ENCODE measurements at places on chromosomes 4 and X. TPM values are rescaled to one million over a fixed set of nuclear protein-coding genes. Genes with fewer than 3 reads are reported as not detected.

DNA sequence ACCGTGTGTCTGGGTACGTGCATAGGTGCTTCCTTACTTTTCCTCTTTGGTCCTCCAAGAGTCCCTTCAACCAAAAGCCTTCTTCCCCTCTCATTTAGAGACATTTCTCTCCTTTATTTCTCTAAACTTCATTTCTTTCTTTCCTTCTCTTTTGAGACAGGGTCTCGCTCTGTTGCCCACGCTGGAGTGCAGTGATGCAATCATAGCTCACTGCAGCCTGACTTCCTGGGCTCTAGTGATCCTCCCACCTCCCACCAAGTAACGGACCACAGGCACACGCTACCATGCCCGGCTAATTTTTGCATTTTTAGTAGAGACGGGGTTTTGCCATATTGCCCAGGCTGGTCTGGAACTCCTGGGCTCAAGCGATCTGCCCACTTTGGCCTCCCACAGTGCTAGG lies 42.2 kb downstream of the ACOX3 start:
- DNase-seq = no peak

- no peak for DNase-seq
These were observed 37.1 kb downstream of the FSTL5 start for GRCh38 chr4:162126729-162127128.

DNA sequence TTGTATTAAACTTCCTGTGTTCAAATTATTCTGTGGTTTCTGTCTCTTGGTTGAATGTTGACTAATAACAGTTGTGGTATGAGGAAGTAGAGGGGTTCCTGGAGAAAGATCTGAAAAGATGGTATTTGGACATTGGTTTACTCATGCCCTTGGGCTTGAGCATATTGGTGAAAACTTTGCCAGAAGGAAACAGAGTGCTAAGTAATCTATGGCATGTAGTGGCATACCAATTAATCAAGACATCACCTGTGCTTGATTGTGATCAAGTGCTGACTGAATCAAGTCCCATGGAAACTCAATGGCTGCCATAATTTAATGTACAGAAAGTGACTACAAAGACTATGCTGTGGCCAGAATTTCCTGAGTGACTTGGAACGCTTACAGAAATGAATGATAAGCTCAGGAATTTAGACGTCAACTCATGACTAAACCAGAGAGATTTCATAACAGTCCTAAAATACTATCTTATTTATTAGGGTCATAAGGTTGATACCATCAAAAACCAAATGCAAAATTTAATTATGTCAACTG lies 2062.9 kb downstream of the ARAP2 start:
- no peak for DNase-seq

DNA sequence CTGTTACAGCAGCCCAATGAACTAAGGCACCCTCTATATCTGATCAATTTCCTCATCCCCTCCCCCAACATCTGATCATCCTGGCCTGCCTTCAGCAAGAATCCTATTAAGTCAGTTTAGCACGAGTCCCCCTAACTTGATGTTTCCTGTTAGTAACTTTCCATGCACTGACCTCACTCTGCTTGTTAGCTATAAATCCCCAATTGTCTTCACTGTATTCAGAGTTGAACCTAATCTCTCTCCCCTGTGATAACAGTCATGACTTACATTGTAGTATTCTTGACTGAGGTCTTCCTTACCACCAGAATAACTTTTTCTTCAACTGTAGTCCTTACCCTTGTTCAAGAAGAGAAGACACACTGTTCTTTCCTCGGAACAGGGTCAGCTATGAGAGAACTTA lies 8.5 kb downstream of the ANXA5 start:
- DNase-seq = no peak

DNA sequence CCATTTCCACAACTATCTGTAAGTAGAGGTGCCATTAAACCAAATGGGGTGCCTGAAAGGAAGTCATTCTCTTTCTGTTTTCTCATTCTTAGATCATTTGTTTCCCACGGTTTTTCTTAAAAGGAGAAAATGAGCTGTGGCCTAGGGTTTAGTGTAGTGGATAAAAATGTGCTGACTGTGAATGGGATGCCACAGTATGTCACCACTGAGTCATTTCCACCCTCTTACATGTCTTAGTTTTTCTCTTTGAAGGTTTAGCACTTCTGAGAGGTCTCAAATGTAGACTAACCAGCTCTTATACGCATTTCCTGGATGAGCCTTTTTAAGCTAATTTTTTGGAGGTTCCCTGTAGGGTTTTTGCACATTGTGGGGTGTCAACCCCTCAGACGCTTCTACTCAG lies 244.5 kb upstream of the SPANXN1 start:
- DNase-seq = no peak

DNA sequence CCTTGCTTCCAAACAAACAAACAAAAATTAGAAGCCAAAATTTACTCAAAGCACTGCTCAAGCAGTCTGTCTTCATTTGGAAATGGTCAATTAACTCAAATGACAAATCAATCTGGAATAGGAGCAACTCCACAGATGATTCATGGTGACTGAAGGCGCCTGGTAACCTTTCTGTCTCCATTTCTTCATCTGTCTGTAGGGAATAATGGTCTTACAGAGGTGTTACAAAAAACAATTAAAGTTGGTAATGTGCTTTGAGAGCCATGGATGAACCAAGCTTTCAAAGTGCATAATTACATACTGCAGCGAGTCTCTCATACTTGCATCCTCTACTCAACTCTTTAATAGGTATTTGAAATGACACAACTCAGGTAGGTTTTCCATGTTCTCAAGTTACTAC lies 38.3 kb upstream of the STAG2 start:
- DNase-seq = no peak

Gene C4orf36
- total RNA-seq = 0.49 TPM

- DNase-seq = peak; percentile 31
These were observed 27.2 kb upstream of the JAKMIP1 start for GRCh38 chr4:6227412-6228157.

Gene COL4A6
- 1.2 TPM for total RNA-seq

GRCh38 chr4:136277741-136278140 lies 1254.6 kb downstream of the PCDH18 start:
- DNase-seq = no peak

DNA sequence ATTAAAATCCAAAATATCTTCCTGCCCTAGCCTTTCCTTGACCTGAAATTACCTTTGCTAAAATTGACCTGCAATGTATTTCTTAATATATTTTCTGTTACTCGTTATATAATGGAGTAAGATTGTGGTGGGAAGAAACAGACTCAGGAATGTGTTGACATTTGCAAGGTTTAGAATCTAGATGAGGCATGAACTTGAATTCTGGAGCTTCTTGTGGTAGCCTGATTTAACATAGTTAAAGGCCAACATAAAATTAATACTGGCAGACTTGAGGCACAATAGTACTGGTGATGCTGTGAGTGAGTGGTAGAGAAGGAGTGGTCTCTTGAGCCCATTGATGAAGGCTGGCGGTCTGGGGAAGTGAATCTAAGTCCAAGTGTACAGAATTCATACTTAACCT lies 197.9 kb upstream of the SPRY1 start:
- DNase-seq = no peak

GRCh38 chrX:23952984-23953907 lies 45.4 kb downstream of the CXorf58 start:
- DNase-seq = no peak

GRCh38 chr4:8904666-8905065 lies 33.0 kb upstream of the HMX1 start:
- no peak for DNase-seq

GRCh38 chr4:104870495-104871233 lies 276.0 kb upstream of the TET2 start:
- no peak for DNase-seq

Gene PCDH18
- total RNA-seq = 34.4 TPM

GRCh38 chr4:53705151-53705764 lies 114.0 kb upstream of the LNX1 start:
- no peak for DNase-seq

GRCh38 chr4:25560605-25561004 lies 95.0 kb upstream of the SLC34A2 start:
- DNase-seq = no peak

- no peak for DNase-seq
These were observed 19.3 kb downstream of the SCARB2 start for GRCh38 chr4:76194325-76194724.

DNA sequence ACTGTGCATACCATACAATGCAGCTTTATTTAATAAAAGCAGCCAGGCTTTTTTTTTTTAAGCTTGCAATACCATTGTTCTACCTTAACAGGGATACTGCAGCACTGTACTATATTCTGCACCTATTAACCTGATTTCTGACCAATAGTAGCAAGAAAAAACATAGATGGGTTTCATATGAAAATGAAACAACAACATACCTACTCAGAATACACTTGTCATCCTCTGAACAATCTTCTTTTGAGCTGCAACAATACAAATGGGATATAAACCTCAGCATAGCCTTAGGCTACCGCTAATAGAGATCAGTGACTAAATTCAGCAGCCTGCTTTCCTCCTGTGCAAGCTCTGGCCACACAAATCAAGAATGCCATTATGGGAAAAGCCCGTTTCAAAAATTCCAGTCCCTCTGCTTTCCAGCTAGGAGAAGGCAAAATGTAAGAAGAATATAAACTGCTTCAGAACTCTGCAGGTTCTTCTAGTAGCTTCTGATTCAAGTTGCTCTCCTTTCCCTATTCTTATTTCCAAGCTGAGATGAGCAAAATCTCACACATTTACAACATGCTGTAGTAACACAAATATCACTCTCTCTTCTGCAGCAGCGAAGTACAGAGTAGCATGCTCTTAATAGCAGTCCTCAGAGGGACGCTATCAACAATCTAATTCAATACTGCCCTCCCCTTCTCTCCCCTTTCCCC lies 143.4 kb downstream of the KLHL13 start:
- no peak for DNase-seq

Gene DSPP
- total RNA-seq = not detected

- DNase-seq = no peak
These were observed 83.4 kb downstream of the TMEM164 start for GRCh38 chrX:110086162-110086915.

- DNase-seq = no peak
These were observed 16.4 kb downstream of the GPR143 start for GRCh38 chrX:9749146-9749692.

GRCh38 chr4:177778623-177779022 lies 336.4 kb upstream of the AGA start:
- no peak for DNase-seq

DNA sequence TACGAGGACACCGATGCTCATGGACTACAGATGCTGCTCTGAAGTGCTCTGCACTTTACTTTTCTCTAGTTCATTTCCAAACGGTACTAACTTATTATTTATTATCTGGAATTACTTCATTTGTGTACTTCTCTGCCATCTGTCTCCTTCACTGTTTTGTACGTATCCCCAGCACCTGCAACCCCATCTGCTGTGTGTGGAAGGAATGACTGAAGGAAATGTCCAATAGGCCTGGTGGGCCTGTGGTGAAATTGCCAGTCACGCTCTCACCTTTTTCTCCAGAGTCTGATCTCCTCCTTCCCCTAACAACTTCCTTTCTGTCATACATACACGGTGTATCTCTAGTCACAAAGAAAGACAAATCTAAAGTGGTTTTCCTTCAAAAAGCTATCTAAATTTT lies 12.9 kb downstream of the TMEM154 start:
- DNase-seq = no peak

Gene TCEAL6
- total RNA-seq = not detected

- no peak for DNase-seq
These were observed 329.9 kb downstream of the TECRL start for GRCh38 chr4:64079316-64079715.

DNA sequence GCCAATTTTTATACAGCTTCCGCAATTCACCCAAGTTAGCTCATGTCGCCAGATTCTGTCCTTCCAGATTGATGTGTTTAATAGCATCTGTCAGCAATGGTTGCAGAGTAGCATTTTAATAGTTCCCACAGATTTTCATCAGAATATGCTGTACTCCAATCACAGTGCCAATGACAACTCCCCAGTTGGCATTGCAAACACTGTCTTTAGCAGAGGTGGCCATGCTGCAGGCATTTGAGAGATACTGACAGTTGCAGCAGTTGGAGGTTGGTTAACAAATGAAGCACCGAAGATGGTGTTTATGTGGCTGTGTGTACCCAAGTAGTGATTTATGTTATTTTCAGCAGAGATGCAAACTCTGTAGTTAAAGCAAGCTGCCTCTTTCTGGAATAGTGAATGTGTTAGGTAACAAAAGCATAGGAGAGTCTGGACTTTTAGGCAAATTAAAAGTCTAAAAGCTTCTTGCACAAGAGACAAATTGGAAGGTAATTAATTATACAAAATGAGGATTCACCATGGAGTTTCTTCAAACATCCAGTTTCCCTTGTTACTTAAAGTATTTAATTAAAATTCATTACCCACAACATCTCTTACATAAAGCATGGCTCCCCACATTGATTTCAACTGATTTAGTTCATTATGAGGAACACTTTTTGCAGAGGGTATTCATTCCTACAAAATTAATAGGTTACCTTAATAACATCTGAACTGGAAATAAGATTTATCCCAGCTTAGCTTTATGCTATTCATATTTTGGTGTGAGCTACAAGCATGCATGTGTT lies 65.2 kb downstream of the PARM1 start:
- no peak for DNase-seq

- no peak for DNase-seq
These were observed 107.6 kb downstream of the PDLIM5 start for GRCh38 chr4:94559351-94559806.

Gene FRAS1
- total RNA-seq = 9.7 TPM
